CD4-positive, alpha-beta T cell treated with Interleukin-10 for 1 hour (primary cell): ENCODE measurements at places on chromosomes 3 and 15.

DNA sequence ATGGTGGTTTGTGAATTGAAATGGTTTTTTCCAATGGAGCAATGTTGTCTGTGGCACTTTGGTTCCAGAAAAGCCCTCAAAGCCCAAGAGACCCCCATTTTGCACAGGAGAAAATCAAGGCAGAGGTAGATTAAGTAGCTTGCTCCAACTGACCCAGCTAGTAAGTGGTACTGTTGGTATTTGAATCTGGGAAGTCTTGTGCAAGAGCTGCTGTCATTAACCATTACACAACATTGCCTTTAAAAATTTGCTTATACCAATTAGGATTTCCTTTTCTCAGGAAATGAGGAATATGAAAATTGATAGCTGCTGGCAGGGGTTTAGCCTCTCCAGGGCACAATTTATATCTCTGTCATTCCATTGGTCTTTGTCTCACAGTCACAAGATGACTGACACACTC lies 102.4 kb upstream of the UBE3A start:
- DNase-seq: no peak

DNA sequence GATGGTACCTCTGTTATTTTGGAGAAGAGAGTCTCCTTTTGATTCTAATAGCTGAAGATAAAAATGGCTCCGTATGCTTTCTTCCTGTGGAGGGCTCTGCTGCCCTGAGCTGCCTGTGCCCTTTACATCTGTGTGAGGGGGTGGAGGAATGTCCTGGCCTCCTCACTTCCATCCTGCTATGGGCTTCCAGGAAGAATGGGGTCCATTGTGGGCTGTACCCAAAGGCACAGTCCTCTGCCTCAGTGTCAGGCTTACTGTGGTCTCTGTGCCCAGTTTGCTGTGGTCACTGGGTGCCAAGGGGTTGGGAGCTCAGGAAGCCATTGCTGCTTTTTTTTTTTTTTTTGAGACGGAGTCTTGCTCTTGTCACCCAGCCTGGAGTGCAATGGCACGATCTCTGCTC lies 14.4 kb downstream of the DAG1 start:
- DNase-seq: no peak

GRCh38 chr3:50203113-50203808 lies 1.8 kb upstream of the SLC38A3 start:
- DNase-seq: no peak

- no peak for DNase-seq
Measured at GRCh38 chr3:50287262-50287661, 5.0 kb downstream of the IFRD2 start.
